ENCODE measurements at places on chromosomes 3 and 15.

DNA sequence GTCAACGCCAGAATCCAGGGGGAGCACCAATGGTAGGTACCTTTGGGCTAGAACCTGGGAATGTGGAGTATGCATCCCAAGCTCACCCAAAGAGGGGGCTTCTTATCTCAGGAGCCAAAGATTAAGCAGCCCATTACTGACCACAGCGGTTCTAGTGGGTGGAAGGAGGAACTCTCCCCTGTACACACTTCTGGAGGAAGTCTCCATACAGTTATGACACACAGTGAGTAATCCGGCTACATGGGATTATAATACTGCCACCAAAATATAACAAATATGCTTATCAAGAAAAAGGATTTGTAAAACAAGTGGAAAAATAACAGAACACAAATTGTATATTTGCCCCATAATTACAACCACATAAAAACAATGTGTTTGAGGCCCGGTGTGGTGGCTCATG lies 8.4 kb downstream of the MYO1E start:
- no peak for DNase-seq

DNA sequence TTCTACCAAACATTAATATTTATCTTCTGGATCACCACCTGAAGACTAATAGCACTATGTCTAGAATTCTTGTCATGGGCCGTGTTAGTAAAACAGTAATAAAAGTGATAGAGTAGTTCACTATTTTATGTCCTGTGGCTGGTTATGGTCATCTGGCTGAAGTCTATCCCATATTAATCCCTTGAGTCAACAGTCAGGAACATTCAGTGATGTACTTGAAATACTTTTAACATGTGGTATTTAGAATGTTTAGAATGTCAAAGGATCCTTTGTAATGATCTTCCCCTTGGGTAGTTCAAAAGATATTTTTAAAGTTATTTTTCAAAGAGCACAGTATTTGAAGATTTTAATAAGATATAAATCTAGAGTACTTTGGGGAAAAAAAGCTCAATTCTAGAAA lies 117.0 kb downstream of the MBNL1 start:
- no peak for DNase-seq

DNA sequence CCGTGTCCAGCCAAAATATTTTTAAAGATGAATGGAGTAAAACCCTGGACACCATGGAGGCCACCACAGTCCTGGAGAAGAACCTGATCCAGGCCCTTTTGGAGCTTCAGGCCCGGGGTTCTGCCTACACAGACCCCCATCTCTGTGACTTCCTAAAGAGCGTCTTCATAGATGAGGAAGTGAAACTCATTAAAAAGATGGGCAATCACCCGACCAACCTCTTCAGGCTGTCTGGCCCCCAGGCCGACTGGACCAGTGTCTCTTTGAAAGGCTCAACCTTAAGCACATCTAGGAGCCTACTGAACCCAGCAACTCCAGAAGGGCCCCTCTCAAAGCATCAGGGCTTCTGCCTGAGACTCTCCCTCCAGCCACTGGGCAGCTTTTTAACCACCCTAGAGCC lies 107.9 kb upstream of the FAM174B start:
- DNase-seq, result no peak

GRCh38 chr3:16866571-16866970 lies 18.2 kb upstream of the PLCL2 start:
- DNase-seq, result no peak

DNA sequence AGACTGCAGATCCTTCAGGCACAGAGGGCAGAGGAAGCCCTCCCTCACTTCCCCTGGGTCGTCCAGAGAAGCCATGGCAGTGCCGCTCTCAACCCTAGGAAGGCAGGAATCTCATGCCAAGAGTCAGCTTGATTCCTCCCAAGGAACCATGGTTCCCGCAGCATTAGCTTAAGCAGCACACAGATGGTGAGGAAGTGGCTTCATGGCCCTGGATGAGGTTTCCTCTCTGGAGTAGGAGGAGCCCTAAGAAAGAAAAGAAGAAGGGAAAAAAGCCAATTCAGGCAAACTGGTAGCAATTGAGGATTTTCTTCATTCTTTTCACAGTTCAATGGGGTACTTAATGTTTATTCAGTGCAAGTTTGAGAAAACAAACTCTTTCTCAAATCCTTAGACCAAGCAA lies 2.9 kb downstream of the RBSN start:
- DNase-seq, result no peak

- no peak for DNase-seq
Measured at GRCh38 chr3:193885832-193886231, 250.1 kb upstream of the HES1 start.

GRCh38 chr3:62318365-62318751 lies 55.0 kb downstream of the FEZF2 start:
- DNase-seq, result no peak

DNA sequence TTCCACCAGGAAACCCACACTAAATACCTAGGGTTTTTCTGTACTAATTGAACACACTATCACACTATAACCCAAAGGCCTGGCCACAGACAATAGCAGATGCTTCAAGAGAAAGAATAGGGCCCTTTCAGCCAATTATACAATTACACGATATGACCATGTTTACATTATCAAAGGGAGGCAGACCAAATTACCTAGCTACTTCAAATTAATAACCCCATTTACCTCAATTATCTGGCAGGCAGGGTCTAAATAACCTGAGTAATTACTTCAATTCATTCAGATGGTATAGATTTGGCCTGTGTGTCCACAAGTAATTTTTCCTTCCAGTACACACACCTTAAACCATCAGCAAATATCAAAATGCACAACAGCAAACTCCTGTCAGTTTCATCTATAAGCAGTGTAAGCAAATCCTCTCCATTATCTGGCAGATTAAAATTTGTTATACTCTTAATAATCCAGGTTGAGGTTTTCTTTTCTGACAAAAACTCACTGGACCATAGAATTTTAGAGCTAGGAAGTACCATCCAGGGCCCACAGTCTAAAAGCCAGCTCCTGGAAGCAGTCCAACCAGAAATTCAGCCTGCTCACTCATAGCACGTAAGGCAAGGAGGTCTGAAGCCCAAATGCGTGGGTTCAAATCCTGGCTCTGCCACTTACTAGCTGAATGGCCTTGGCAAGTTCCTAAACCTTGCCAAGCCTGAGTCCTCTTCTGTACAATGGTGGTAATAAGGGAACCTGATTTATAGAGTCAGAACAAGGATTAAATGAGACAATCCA lies 51.8 kb downstream of the RFTN1 start:
- no peak for DNase-seq

GRCh38 chr15:63969652-63970421 lies 76.4 kb downstream of the DAPK2 start:
- no peak for DNase-seq

DNA sequence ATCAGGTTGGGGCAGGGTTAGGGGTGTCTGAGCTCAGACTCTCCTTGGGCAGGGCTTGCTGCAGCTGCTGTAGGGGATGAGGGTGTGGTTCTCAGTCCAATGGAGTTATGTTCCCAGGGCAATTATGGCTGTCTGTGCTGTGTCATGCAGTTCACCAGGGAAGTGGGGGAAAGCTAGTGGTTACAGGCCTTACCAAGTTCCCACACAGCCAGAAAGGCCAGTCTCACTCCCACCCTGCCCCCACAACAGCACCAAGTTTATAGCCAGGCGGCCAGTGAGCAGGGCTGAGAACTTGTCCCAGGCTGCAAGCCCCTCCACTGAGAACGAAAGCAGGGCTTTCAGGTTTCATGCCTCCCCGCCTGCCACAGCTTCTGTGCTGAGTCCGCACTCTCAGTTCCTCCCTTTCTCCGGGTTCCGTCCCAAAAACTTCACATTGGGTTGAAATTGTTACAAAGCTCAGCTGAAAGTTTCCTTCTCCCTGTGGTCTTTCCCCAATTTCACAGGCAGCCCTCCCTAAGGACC lies 19.6 kb upstream of the CPOX start:
- DNase-seq, result no peak

GRCh38 chr15:39404767-39405181 lies 176.1 kb upstream of the THBS1 start:
- no peak for DNase-seq

- no peak for DNase-seq
Measured at GRCh38 chr15:38054488-38054887, 120.0 kb downstream of the TMCO5A start.

GRCh38 chr3:16448639-16449070 lies 64.8 kb downstream of the RFTN1 start:
- DNase-seq, result peak; percentile 46

DNA sequence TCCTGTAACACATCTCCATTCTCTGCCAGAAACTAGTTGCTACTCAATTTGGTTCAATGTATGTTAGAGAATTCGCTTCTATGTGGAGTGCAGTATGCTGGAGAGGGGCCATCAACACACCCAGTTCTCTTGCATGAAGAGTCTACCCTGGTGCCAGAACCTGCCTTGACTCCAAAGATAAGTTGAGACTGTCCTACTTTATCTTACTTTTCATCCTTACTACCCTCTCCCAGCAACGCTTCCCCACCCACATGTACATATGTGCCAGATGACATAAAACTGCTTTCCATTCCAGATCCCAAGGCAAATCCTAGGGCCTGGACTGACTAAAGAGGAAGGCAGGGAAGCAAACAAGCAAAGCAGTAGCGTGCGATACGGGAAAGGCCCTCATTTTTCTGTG lies 442.6 kb upstream of the THRB start:
- no peak for DNase-seq

DNA sequence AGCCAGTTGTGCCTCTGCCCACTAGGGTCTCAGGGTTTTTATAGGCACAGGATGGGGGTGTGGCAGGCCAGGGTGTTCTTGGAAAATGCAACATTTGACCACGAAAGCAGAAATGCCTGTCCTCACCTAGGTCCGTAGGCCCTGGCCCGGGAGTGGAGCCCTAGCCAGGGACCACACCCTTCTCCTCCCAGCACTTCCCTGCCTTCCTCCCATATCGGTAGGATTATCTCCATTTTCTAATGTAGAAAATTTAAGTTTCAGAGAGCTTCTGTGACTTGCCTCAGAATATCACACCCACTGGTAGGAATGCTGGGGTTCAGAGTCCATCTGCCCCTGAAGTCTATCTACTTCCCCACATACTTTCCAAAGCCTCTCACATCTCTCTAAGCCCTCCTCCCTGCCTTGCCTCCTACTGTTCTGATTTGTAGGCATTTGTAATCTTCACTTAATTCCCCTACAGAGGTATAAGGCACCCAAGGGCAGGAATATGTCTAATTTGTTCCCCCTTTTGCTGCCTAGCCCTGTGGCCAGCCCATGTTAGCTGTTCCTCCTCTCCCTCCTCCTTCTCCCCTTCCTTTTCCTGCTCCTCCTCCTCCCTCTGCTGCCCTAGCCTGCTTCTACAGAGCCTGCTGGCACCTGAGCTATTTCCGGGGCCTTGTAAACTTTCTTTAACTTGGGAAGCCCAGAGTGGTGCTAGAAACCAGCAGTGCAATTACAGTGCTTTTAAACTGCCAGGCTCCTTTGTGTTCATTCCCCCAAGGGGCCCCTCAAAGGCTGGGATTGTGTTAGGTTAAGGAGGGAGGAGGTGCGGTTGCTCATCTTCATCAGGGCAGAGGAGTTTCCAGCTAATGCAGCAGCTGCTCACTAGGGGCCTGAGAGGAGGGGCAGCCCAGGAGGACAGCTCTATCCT lies 71.1 kb downstream of the MRPL46 start:
- peak; percentile 62 for DNase-seq

GRCh38 chr3:189966843-189967242 lies 153.9 kb downstream of the P3H2 start:
- DNase-seq, result no peak

GRCh38 chr3:167840247-167840646 lies 104.7 kb downstream of the SERPINI1 start:
- DNase-seq, result no peak

DNA sequence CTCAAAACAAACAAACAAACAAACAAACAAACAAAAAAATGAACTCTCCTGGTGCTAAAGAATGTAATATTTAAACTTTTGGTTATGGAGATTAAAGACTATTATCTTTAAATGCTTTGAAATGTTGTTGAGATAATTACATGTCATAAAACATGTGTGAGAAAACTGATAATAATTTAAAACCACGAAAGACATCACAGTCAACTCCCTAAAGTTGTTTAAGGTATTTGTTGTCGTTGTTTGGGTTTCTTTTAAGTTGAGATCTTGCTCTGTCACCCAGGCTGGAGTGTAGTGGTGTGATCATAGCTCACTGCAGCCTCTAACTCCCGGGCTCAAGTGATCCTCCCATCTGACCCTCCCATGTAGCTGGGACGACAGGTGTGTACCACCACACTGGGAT lies 12.0 kb downstream of the EFCAB12 start:
- no peak for DNase-seq

- no peak for DNase-seq
Measured at GRCh38 chr3:39180183-39180545, 12.2 kb downstream of the XIRP1 start.

GRCh38 chr15:61106044-61106834 lies 122.9 kb downstream of the RORA start:
- no peak for DNase-seq

- DNase-seq, result peak; percentile 76
Measured at GRCh38 chr3:129316248-129317013, 37.8 kb downstream of the HMCES start.

GRCh38 chr15:68763063-68763462 lies 57.6 kb downstream of the ANP32A start:
- DNase-seq, result no peak

DNA sequence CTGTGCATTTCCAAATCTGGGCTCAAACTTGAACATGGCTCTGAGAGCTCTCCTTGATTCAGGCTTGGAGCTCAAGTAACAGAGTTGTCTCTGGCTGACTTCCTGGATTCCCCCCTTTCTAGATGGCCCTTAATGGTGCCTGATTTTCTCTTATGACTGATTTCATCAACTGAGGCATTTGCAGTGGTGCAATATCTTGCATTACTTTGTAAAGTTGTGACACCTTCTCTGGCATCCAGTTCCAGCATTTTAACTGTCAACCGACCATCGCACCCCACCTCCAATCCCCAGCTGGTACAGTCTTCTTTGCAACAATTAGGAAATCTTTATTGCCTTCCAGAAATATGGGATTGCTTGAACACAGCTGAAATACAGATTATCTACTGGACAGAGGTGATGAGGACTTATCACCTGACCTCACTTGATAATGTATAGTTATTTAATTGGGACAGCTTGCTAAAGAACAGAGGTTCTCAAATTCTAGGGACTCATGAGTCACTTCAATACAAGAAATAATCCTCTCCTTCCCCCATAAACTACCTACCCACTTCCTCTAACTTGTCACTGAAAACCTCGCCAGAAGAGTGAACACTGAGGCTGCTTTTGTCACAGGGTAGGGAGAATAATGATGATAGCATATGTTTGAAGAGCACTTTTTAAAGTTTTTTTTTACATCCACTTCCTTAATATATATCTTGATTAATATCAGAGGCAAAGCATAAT lies 41.8 kb downstream of the FILIP1L start:
- DNase-seq, result no peak

- no peak for DNase-seq
Measured at GRCh38 chr3:179606534-179607085, 2.0 kb downstream of the NDUFB5 start.

GRCh38 chr3:158977497-158977896 lies 175.6 kb downstream of the MFSD1 start:
- no peak for DNase-seq

- DNase-seq, result no peak
Measured at GRCh38 chr15:81292523-81293001, 31.4 kb downstream of the STARD5 start.

- no peak for DNase-seq
Measured at GRCh38 chr15:101177866-101178265, 74.0 kb downstream of the CHSY1 start.

GRCh38 chr3:127156338-127157050 lies 36.4 kb upstream of the PRR23E start:
- no peak for DNase-seq
